ENCODE measurements at places on chromosomes 5 and 9. TPM values are rescaled to one million over a fixed set of nuclear protein-coding genes. Genes with fewer than 3 reads are reported as not detected.

GRCh38 chr5:142784401-142784955 lies 14.3 kb downstream of the ARHGAP26 start:
- no peak for DNase-seq

DNA sequence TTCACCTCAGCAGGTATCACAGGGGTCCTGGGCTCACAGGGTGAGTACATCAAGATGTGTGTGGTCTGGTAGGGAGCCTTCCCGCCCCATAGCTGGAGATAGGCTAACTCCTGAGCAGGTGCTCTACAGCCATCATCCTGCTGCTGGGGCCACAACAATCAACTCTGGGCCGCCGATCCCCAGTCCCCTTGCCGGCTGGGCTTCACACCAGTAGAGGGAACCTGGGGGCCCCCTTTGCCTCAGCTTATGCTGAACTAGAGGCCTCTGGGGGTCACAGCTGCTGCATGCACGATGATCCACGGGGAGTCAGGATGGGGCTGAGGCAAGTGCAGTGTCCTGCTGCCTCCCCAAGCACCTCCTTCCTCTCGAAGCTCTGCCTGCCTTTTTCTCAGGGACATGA lies 46.5 kb downstream of the IRF1 start:
- no peak for DNase-seq

Gene NR2F1-AS1
- polyA plus RNA-seq = 59.1 TPM

Gene TMEM267
- 24.3 TPM for polyA plus RNA-seq

- no peak for DNase-seq
Measured at GRCh38 chr9:116480700-116481099, 206.4 kb upstream of the TRIM32 start.

- DNase-seq = no peak
Measured at GRCh38 chr9:91297306-91297705, 64.4 kb downstream of the AUH start.

GRCh38 chr5:9099689-9100088 lies 446.2 kb downstream of the SEMA5A start:
- DNase-seq = no peak

DNA sequence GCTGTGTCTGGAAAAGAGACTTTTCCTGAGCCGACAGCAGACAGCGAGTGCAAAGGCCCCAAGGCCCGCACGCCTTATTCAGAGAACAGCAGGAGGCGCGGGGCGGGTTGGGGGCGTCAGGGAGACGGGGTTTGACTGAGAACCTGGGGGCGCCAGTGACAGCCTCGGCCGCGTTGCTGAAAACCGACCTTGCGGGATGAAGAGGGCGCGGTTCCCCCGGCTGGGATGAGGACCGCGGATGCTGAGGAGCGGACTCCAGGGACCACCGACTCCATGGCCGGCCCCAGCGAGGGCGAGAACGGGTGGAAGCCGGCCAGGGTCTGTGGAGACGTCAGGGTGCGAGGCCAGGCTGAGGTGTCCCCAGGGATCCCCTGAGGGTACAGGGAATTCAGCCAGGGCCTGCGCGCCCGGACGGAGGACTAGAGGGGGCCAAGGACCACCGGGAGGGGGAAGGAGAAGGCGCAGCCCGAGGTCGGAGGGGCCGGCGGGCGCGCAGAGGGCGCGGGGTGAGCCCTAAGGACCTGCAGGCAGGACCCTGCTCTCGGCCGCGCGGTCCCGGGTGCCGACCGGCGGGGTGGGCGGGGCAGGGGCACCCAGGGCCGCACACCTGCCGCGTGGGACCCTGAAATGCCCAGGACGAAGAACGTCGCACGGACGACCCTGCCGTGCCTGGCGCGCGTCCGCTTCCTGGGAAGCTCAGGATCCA lies 837 bp upstream of the AHRR start:
- DNase-seq = no peak

Gene SHOC1
- polyA plus RNA-seq = 1.5 TPM

DNA sequence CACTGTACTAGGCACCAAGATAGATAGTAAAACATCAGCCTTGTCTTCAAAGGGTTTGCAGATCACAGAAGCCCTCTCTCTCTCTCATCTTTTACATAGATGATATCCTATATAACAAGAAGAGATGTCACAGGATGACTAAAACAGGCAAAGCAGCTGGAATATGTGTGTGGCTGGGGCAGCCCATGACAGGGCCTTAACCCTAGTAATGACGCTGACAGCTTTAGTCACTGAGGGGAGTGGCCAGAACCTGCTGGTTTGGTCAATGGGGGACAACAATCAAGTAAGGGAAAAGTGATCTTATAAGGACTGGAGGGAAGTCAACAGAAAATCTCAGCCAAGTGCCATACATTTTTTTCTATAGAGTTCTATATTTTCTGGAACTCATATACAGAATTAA lies 41.9 kb upstream of the RIC1 start:
- DNase-seq = no peak

DNA sequence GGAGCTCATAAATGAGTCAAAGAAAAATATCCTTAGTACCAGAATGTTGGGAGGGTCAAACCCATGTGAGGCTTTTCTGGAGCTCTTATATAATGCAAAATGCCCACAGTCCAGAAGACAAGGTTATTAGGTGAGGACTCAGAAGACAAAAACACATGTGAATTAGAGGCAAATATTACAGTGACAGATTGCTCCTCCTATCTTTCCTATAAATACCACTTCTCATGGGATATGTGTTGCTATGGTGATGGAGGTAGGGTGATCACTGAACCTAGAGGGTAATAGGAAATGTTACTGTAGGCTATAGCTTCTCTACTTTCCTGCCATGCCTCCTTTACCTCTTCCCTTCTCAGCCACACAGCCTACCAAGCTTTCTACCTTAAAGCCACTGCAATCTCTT lies 264.6 kb downstream of the SEC61B start:
- DNase-seq = no peak

Gene LPAR1
- polyA plus RNA-seq = 25.9 TPM

DNA sequence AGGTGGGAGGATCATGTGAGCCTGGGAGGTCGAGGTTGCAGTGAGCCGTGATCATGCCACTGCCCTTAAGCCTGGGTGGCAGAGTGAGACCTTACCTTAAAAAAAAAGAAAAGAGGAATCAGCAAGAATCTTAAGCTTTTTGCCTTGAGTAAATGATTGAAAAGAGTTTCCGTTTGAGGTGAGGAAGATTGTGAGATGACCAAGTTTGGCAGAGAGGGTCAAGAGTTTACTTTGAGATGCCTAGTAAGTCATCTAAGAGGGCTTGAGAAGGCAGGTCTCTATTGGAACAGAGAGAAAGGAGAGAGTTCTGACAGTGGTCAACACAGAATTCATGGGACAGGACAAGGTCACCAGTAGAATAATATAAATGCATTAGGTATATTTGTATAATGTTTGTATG lies 572.1 kb downstream of the TLE4 start:
- no peak for DNase-seq

Gene MARCOL
- polyA plus RNA-seq = not detected

GRCh38 chr9:95399261-95399660 lies 81.8 kb upstream of the FANCC start:
- no peak for DNase-seq

DNA sequence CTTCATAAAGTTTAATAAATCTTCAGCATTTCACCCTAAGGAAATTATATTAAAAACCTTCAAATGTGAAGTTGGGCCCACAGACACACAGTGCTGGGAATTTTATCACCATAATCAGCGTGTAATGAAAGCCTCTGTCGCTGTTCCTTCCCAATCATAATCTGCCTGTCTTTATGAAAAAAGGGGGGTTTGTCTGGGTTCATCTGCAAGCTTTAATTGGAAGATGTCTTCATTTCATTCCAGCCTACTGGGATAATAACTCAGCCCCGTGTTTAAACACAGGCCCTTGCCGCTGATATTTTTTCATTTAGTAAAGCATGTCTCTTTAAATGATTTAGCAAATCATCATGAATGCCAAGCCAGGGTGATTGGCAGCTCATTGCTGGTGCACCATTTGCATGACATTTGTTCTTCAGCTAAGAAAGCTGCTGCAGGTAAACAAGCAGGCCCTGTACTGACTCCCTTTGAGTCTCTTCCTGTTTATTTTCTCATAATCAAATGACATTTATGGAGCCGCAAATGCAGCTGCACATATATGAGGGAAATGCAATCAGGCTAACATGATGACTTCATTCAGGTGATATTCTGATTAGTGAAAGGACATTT lies 362.9 kb upstream of the TLE4 start:
- no peak for DNase-seq

Gene SARDH
- 9.6 TPM for polyA plus RNA-seq

Gene DRD1
- polyA plus RNA-seq = not detected

DNA sequence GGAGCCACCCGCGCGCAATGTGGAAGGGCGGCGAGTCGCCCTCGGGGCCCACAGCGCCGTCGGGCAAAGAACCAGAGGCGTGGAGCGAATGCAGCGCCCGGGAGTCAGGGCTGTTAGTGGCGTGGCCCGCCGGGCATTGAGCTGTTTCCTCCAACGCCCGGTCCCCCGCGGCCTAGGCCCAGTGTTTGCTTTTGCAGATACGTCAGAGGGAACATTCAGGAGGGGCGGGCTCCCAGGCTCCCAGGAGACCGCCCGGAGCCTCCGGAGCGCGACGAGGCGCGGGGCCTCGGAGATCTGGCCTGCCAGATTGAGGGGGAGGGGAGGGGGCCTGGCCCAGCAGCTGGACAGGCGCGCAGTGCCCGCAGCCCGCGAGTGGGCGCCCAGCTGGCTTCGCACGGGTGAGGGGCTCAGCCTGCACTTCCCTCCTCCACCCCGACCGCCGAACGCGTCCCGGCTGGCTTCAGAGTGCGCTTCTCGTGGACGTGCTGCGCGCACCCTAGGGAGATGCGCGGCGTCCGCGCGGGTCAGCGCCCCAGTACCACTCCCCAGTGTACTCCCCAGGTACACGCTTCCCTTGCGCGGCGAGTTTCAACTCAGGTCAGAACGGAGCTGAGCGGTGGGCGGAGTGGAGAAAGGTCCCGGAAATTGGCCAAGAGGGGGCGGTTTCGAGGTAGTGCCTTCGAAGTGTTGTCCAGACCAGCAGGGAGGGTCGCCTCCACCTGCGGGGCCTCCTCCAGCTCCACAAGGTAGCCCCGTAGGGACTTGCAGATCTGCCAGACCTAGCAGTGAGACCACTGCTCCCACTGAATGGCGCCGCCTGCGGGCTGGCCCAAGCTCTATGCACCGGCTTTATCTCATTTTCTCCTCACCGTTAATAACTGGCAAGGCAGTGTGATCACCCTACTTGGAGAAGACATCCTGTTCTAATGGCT lies 130.4 kb downstream of the TMEM174 start:
- no peak for DNase-seq

DNA sequence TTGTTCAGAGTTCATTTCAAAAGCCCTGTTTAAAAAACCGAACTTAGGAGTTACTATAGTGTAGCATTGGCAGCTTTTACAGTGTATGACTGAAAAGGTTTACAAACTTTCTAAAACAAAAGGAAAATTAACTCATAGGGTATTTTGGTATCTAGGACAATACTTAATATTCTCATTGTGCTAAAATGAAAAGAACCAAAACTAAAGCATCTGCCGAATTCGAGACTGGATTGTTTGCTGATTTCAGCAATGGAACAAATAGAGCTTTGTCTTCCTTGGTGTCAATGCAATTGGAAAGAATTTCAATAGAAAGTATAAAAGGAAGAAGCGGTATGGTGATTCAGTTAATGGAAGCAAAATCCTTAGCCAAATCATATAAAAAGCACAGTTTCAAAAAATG lies 254.1 kb downstream of the SLF1 start:
- no peak for DNase-seq

DNA sequence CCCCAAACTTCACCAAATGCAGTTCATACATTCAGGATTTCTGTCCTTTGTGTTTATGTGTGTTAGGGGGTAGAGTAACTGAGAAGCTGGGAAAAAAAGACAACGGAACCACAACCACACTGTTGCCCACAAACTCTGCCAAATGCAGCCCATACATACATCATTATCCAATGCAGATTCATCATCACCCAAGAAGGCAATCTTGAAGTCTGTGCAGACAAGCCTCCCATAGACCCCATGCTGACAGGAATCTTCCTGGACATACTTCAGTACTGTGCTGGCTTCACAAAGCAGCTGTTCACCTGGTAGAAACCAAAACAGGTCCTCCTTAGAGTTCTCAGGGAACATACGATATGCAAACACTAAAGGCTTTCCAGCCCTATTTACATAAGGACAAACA lies 38.9 kb downstream of the MTMR12 start:
- no peak for DNase-seq

- no peak for DNase-seq
Measured at GRCh38 chr5:83552275-83552674, 80.7 kb downstream of the VCAN start.

Gene DNAJC21
- 91.7 TPM for polyA plus RNA-seq

DNA sequence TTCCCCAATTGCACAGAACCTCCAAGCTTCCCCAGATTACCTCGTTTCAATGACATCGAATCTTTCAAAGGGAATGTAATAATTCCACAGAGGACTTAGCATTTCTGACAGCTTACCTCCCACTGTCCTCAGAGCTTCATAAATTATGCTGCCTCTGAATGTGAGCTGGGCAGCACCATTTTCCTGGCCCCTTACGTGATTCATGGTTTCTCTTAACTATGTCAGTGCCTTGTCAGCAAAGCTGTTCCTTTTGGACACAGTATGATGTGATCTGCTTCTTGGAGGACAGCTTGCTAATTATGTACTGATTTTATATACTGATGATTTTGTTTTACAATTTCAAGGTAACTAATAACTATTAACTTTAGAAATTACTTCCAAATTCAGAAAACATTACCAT lies 27.7 kb upstream of the SSBP2 start:
- DNase-seq = no peak

GRCh38 chr5:24163091-24163490 lies 481.7 kb downstream of the CDH10 start:
- DNase-seq = no peak

DNA sequence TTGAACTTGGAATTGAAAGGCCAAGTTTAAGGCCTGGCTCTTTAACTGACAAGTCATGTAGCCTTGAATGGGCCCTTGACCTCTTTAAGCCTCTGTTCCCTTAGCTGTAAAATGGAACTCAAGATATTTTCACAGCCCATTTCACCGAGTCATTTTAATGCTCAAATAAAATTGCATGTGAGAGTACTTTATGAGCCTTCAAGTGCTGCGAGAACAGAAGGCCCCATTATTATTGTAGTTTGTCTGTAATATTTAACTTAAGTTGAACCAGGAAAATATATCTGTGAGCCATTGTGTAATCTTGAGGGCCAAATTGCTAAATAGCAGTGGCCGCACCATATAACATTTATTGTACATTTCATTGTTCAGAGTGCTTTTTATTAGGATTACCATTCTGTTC lies 249.9 kb downstream of the NTRK2 start:
- no peak for DNase-seq

Gene AOPEP
- polyA plus RNA-seq = 54.5 TPM

Gene SEMA4D
- polyA plus RNA-seq = 56.0 TPM

DNA sequence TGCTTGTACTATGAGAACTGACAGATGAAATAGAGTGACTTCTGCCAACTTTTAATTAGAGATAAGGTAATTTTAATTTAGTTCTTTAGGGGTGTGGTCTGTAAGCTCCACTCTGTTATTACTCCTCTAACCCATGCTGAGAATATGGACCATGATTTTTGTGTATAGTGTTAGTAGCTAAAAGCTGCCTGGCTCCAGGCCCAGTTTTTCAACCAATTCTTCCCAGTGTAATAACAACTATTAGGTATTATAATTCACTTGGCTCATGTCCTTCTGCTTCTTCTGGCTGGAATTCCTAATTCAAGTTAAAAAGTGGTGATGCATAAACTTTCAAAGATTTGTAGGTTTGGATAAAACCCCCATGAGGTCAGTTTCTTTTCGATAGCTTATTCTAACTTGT lies 216.3 kb downstream of the ISL1 start:
- no peak for DNase-seq

- no peak for DNase-seq
Measured at GRCh38 chr9:99126312-99126711, 21.4 kb downstream of the TGFBR1 start.

Gene GRXCR2
- not detected for polyA plus RNA-seq

- DNase-seq = no peak
Measured at GRCh38 chr5:72093217-72093616, 14.1 kb upstream of the MAP1B start.

Gene PCDHGB4
- polyA plus RNA-seq = 7.6 TPM
